SK-N-MC (cell line): ENCODE measurements at places on chromosomes 13 and 19.

- no peak for DNase-seq
Measured at GRCh38 chr13:91295712-91296410, 51.6 kb upstream of the MIR17HG start.

GRCh38 chr13:95954266-95954665, 98.9 kb downstream of the UGGT2 start:
- no peak for DNase-seq

DNA sequence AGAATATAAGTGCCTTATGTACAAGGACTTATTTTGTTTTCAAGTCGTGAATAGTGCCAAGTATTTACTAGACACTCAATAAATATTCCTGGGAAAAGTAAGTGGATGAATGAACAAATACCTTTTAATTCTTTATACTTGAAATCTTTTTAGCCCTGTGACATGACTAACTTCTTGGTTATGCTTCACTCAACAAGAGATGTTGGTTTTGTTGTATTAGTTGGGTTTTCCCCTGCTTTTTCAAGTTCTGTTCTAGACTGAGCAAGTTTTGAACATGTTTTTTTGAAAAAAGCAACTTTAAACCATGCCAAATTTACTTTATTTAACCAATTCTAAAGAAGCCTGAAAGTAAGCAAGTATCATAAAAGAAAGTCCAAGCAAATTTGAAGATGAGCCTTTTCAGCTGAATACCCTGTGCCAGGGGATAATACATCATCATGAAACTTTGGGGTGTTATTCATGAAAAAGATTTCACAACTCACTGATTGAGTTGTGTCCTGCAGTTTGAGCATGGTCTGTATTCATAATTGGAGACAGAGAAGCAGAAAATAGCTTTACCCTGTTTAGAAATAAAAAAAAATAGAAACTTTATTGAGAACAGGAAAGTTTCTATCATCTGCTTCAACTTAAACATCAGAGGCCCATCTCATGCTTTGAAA, 11.1 kb downstream of the LMO7 start:
- no peak for DNase-seq

DNA sequence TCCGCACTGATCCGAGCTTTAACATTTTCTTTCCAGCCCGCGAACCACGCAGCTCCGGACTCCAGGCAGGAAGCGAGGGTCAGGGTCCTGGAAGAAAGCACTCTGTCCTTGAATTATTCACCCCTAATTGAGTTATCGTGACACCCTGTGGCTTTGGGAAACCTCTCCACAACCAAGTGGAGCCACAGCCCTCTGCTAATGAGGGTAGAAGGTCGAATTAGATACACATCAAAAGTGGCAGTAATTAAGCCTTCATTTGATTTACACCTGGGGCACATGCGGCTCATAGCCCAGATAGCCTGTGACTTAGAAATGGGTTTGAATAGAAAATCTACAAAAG, 15.9 kb upstream of the RNF17 start:
- no peak for DNase-seq

DNA sequence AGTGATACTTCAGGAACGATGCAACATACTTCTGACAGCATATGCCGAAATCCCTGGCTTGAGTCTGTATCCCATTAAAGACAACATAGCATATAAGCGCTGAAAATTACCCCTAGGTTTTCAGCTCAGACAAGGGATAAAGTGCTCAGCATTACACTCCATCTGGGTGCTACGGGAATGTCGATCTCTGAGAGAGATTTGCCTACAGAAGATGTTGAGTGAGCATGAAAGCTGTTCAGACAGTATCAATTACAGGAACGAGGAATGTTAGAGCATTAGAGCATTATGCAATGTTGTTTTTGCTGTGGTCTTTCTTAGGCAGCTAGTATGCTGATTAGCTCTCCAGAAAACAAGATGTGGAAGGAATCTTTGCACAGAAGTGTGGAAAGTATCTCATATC, 484.5 kb downstream of the LIG4 start:
- DNase-seq, result no peak

DNA sequence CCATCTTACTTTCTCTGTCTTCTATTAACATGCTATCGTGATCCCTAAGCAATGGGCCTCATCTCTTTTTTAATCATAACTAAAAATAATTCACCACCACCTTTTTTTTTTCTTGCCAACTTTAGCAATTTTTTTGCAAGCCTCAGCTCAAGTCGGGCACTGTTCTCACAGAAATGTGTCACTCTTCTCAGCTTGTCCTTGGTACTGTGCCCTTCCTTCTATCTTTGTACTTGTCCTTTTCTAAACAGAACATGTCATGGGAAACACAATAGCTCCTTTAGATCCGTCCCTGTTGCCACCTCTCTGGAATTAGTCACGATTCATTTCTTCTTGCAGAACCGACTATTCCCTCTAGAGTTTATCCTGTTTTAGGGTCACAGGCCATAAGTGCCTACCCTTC, 10.3 kb downstream of the SERP2 start:
- DNase-seq, result no peak

- no peak for DNase-seq
Measured at GRCh38 chr13:113008851-113009250, 39.8 kb downstream of the MCF2L start.

GRCh38 chr19:55173186-55173713, 6.8 kb upstream of the DNAAF3 start:
- no peak for DNase-seq

GRCh38 chr13:112776971-112777370, 87.1 kb downstream of the ATP11A start:
- DNase-seq, result no peak
